NCI-H2227 treated with DMSO at 0.1 percent for 48 hours (cell line): ENCODE measurements at places on chromosomes 2 and 18.

DNA sequence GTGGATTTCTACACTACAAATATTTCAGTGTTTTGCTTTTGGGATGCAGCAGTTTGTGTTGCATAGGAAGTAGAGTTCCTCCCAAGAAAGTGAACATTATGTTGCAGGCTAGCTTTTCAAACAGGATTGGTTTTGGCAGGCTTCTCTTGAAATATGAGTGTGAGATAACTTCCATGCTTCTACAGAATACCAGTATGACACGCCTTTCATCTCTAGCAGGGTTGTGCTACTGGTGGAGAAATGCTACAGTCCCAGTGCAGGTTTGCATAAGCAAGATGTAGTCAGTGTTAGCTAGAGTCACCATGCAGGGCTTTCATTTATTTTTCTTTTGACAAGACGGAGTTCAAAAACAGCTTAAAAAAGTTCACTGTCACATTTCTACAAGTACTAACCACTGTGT, 17.1 kb upstream of the CAVIN2 start:
- no peak for DNase-seq

DNA sequence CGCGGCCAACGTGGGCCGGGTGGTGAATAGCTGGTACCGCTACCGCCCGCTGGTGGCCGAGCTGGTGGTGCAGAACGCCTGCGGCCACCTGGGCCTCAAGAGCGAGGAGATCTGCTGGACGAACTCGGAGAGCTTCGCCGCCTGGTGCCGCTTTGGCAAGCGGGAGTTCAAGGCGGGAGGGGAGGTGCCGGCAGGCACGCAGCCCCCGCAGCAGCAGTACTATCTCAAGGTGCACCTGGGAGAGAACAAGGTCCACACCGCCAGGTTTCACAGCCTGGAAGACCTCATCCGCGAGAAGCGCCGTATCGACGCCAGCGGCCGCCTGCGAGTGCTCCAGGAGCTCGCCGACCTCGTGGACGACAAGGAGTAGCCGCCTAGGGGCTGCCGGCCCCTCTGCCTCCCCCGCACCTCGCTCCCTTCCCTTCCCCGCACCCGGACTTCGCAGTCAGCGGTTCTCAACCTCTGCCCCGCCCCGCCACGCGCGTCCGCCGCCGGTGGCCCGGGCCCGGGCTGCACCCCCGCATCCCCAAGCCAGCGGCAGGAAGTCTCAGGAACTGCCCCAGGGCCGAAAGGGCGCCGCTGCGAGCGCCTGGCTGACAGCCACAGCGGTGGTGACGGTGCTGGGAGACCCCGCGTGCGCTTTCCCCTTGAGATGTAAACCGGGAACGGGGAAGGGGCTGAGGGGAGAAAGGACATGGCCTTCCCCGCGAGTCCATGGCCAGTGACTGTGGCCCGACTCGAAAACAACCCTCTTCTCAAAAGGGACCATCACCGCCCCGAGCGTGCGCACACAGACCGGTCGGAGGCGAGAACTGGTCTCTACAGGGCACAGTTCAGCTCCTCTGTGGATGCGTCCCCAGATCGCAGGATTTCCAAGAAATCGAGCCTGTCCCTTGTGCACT, 2.2 kb downstream of the LRATD1 start:
- peak; percentile 79 for DNase-seq

GRCh38 chr2:227860221-227860641, 11.2 kb upstream of the DAW1 start:
- DNase-seq: no peak

DNA sequence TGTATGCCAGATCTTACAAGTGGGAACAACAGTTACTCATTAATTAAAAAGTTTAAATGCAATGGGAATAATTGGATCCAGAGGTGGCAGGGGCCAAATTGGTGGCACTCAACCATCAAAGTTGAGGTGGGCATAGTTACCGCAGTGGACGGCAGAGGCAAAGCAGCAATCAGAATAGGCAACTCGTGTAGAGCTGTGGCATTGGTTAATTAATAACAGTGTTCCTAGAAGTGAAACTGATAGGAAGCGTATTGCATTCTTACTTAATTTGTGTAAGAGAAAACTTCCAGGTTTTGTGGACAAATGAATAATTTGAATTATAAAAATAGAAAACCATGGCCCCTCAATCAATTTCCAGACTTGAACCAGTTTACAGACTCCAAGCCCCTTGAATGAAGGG, 1068.2 kb upstream of the ACVR2A start:
- no peak for DNase-seq

GRCh38 chr2:9473308-9473984, 905 bp upstream of the IAH1 start:
- peak; percentile 39 for DNase-seq

DNA sequence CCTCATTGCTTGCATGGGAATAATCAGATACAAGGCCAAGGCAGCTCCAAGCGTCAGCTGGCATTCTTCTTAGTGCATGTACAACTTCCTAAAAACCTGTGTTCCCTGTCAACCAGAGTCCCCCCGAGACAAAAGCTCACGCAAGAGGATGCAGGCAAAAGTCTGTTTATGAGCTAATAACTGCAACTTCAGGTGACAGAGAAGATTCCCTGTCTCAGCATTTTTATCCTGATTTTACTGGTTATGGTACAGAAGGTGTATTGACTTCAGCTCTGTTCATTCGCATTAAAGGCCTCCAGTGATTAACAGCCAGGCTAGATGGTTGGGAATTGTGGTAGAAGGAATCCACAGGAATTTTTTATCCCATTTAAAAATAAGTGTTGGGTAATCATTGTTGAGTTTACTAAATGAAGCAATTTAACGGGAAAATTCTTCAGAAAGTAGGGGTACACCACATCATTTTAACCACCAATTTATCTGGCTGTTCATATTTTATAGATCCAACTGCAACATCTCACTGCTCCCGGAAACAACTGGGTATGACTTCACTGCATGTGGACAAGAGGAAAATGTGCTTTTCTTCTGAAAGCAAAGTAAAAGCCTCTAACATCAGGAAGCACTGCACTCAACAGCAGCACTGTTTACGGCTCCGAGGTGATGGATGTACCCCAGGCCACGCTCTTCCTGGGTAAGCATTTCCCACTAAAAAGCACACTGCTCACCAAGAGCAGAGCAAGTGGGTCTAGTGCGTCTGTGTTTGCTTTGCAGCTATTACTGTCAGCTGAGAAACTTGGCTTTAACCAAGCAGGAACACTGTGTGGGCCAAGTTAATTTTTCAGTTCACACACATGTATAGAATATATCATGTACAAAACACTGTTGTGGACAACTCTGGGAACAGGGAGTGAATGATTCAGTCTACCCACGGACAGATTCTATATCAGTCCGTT, 31.9 kb downstream of the CCBE1 start:
- DNase-seq: no peak

GRCh38 chr2:219175928-219176817, 552 bp downstream of the CNPPD1 start:
- DNase-seq: no peak

DNA sequence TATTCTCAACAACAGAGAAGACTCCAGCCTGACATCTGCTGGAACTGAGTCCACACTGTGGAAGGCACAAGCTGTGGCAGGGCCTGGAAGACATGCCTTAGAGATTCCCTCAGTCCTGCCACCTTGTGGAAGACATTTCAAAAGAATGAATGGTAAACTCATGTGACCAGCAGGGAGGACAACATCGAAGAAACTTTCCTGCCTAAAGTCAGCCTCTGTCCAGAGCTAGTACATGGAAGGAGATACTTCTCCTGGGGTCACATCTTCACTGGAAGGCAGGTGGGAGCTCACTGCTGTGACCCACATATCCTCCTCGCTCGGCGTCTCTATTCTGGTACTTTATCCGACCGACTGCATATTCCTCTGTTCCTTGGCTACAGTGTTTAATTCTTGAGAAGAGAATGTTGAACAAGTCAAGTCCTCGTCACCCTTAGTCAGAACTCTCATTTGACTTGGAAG, 59.5 kb downstream of the PUM2 start:
- DNase-seq: peak; percentile 44

DNA sequence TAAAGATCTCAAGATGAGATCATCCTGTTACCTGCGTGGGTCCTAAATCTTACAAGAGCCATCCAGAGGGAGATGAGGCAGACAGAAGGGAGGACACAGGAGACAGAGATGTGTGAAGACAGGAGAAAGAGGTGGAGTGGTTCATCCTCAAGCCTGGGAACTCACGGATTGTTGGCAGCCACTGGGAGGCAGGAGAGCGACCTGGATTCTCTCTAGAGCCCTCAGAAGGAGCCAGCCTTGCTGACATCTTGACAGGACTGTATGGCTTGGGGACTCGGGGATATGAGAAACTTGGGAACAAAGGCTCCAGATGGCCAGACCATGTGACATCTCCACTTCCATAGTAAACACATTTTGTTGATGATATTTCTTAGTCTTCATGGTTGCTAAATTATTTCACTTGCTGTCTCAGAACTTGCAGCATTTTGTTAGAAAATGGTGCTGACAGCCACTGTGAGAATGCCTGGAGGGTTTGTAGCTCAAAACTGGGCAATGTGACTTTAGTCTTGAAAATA, 57.8 kb upstream of the MC2R start:
- DNase-seq: no peak

GRCh38 chr2:42513252-42513918, 19.6 kb upstream of the KCNG3 start:
- DNase-seq: no peak

DNA sequence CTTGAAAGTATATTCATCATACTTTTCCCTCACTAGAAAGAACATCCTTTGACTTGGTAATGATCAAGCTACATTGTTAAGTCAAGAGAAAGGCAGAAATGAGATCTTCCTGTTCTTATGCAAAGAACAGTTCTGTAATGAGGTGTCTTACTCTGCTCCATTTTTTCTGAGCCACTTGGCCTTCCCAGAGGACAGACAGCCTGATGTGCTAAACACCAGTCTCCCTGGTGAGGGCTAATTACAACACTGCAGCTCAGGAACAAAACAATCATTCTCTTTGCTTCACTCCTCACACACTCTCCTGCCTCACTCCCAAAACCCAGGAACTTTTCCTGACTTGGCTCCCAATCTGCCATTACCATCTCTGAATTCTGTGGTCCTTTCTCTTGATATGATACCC, 25.6 kb downstream of the TACR1 start:
- DNase-seq: peak; percentile 16

GRCh38 chr2:101534149-101534611, 59.3 kb upstream of the RFX8 start:
- no peak for DNase-seq

GRCh38 chr18:75068682-75069435, 140.1 kb downstream of the PTGR3 start:
- DNase-seq: no peak

DNA sequence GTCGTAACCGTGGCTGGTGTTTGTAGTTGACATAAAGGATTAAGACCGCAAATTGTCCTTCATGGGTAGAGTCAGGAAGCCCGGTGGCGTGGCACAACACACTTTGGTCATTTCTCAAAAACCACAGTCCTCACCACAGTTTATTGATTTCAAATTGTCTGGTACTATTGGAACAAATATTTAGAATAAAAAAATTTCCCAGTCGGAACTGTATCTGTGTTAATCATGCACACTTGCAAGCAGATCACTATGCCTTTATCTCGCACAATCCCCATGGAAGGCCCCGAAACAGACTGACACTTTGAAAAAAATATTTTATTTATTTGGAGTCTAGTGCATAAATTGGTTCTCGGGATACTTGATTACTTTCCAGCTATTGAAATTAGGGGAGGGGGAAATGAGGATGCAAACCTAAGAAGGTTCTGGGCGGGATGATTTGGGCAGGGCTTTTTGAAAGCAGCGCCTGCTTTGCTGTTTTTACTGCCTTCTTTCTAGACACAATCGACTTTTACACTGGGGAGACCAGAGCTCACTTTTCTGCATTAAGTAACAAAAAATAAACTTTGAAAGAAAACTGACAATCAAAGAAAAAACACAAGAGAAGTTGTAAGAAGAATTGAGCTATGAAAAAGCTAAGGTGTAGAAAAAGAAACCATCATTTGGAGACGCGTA, 15.4 kb upstream of the HOXD1 start:
- DNase-seq: no peak
